ENCODE measurements at places on chromosomes 7 and 10. TPM values are rescaled to one million over a fixed set of nuclear protein-coding genes. Genes with fewer than 3 reads are reported as not detected.

GRCh38 chr10:50545846-50546245 lies 77.9 kb downstream of the SGMS1 start:
- no peak for DNase-seq

GRCh38 chr7:150626696-150627095 lies 5.5 kb downstream of the GIMAP6 start:
- no peak for DNase-seq

Gene GNAI1
- 25.6 TPM for total RNA-seq

Gene OPN4
- total RNA-seq, result not detected

Gene CPEB3
- total RNA-seq, result 12.1 TPM

Gene DYNC1I1
- total RNA-seq, result 6.6 TPM

- DNase-seq, result no peak
Measured at GRCh38 chr10:128704716-128705115, 578.5 kb upstream of the MKI67 start.

DNA sequence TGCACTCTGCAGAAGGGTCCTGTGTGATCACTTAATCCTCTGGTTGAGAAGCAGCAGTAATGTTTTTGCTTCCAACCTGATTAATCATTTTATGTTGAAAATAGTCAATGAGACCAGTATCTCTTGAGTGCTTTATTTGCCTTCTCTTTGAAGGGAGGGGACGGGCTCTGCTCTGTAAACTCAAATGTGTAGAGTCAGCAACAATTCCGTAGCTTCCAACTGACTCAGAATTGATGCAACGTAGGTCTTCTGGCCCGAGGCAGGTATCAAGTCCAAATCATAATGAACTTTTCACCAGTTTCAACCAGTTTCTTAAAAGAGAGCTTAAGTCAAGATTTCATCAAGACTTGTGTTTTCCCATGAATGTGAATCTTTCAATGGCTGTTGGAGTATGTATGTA lies 26.3 kb downstream of the GUSB start:
- no peak for DNase-seq

GRCh38 chr10:103265717-103266329 lies 11.1 kb upstream of the INA start:
- no peak for DNase-seq

Gene PGAM2
- 0.66 TPM for total RNA-seq

- DNase-seq, result no peak
Measured at GRCh38 chr7:32285698-32286097, 204.5 kb downstream of the LSM5 start.

DNA sequence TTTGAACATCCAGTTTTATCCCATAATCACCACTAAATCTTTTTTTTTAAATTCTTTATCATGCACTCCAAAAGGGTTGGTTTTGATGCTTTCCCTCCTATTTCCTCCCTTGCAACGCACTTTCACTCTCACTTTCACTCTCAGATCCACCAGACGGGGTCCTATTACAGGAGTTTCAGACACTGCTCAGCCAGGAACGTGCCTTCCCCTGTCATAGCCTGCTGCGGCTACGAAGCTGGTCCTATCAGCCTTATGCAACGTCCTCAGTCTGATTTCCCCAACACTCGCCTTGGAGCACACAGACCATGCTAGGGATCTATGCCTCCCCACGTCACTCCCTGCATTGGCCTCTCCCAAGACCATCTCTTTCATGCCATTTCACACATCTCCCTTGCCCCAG lies 23.4 kb downstream of the ZPBP start:
- no peak for DNase-seq

- DNase-seq, result no peak
Measured at GRCh38 chr7:102248456-102249395, 37.9 kb upstream of the SH2B2 start.

DNA sequence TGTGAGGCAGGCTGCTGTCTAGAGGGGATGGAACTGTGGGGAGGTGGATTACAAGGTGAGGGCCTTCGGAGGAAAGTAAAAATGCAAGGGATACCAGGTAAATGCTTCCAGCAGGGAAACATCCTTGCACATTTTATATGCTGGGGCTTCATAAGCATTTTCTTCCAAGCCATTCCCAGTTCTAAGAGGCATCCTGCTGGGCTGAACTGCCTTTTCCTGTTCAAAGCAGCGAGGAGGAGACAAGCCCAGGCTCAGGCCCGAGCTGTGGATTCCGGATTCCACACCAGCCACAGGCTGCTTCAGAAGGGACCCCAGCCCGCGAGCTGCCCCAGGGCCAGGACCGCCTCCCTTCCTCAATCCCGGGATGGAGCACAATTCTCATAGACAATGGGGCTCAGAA lies 249.7 kb downstream of the TNS3 start:
- no peak for DNase-seq

Gene IGF2BP3
- total RNA-seq, result not detected

GRCh38 chr7:36266683-36267082 lies 113.6 kb downstream of the EEPD1 start:
- no peak for DNase-seq

Gene CYP3A4
- total RNA-seq, result 0.33 TPM

DNA sequence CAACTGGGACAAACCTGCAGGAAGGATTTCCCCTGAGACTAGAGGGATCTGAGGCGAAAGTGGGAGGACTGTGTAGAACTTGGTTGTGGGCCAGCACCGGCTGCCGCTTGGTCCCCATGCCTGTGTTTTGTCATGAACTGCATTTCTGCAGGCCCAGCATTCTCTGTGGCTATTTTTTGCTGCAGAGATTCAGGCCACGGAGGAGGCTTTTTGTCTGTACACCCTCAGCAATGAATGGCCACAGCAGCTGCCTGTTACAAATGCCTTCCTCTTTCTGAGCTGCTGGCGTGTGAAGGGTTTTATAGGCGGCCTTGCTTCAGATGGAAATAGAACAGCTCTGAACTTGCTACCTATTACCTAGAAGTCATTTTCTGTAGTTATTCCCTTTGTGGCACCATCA lies 164.4 kb downstream of the SH2D4B start:
- DNase-seq, result no peak

DNA sequence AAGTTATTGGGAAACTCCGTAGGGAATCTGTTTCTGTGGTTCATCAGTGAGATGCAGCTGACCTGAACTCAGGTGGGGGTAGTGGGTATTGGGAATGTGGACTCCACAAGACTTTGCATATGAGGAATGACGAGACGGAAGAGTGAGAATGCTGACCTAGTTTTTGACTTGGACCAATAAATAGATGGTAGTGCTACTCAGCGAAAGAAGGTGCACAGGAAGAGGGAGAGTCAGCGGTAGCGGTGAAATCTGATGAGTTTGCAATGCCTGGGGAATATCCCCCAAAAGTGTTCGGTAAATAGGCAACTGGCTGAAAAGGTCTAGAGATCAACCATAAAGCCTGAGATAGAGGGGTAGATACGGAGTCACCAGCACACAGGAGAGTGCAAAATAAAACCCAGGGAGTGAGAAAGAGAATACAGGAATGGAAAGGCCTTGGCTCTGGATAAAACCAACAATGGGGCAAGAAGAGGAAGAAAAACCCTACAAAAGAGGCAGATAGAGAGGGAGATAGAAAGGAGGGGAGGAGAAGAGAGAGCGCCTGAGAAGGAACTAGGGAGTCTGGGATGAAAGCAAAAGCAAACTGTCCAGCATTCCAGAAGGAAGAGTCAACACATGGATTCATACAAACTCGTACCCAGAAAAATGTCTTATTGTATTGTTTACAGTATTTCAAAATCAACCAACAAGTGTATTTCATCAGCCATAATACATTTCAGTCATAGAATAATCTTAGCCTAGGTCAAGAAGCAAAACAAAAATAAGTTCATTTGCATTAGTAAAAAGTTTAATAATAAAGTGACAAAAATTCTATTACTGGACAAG lies 5.4 kb downstream of the ARHGAP21 start:
- DNase-seq, result no peak

Gene ADIRF
- 204 TPM for total RNA-seq

Gene MAGI2
- total RNA-seq, result 20.2 TPM

Gene TMEM168
- 36.7 TPM for total RNA-seq

GRCh38 chr7:120877701-120878100 lies 19.8 kb upstream of the TSPAN12 start:
- DNase-seq, result no peak

GRCh38 chr10:111756217-111757061 lies 427.1 kb downstream of the GPAM start:
- no peak for DNase-seq

Gene SFTPD
- total RNA-seq, result 2.2 TPM

GRCh38 chr10:45627412-45628048 lies 45.0 kb downstream of the ZFAND4 start:
- no peak for DNase-seq

Gene CYP26A1
- total RNA-seq, result 2.3 TPM

DNA sequence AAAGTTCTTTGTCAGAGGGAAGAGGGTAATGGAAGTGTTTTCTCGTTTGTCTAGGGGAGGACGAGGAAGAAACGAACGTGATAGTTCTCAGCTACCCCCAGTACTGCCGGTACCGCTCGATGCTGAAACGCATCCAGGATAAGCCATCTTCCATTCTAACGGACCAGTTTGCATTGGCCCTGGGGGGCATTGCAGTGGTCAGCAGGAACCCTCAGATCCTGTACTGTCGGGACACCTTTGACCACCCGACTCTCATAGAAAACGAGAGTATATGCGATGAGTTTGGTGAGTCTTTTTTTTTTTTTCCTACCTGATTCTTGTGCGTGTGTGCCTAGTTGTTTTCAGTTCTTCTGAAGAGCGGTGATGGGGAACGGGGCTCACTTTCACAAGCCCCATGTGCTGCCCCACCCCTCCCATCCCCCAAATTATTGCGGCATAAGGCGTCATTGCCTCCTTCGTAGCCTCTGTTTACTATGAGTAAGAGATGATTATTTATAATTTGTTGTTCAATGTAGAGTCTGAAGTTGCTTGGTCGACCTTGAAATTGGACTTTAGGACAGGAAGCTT lies 98.6 kb downstream of the ARID5B start:
- DNase-seq, result no peak

DNA sequence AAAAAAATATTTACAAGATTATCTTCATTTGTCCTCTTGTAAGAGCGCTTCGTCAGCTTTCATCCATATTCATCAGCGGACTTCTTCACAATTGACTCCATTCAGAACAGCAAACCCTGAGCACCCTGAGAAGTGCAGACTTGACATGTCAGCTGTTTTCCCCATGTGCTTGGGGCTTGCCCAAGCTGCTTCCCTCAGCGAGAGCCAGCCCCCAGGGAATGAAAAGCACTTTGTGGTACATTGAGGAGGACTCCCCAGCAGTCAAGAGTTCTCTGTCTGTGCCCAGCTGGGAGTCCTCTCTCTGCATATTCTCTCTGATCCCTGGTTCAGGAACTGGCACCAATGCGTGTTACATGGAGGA lies 22.7 kb downstream of the HKDC1 start:
- no peak for DNase-seq
